ENCODE measurements at places on chromosomes 7 and 10.

GRCh38 chr10:18658271-18659124, 733 bp upstream of the ARL5B start:
- peak; percentile 74 for DNase-seq

DNA sequence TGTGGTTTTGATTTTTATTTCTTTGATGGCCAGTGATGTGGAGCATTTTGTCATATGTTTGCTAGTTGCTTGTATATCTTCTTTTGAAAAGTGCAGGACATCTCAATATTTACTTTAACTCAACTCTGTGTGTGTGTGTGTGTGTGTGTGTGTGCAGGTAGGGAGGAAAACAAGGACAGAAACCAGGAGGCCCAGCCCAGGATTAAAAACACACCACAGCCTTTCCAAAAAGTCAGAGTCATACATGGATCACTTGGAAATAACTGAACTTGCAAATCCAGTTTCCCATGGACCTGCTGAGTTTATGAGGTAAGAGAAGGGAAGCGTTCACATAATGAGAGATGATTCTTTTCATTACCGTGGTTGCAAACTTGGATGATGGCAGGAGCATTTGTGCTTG, 189.9 kb upstream of the LYZL1 start:
- DNase-seq, result no peak

GRCh38 chr7:151851145-151851751, 25.7 kb downstream of the PRKAG2 start:
- no peak for DNase-seq

GRCh38 chr10:102485093-102485784, 17.3 kb downstream of the ACTR1A start:
- DNase-seq, result no peak

GRCh38 chr10:110405380-110405779, 92.3 kb upstream of the DUSP5 start:
- DNase-seq, result no peak
